Posterior vena cava (tissue), 2 donors: ENCODE measurements at places on chromosomes 5 and 9. TPM values are rescaled to one million over a fixed set of nuclear protein-coding genes. Genes with fewer than 3 reads are reported as not detected.

GRCh38 chr5:68740226-68740910 is 353.4 kb upstream of the SLC30A5 start:
- DNase-seq = no peak

Gene BARHL1
- total RNA-seq = not detected

DNA sequence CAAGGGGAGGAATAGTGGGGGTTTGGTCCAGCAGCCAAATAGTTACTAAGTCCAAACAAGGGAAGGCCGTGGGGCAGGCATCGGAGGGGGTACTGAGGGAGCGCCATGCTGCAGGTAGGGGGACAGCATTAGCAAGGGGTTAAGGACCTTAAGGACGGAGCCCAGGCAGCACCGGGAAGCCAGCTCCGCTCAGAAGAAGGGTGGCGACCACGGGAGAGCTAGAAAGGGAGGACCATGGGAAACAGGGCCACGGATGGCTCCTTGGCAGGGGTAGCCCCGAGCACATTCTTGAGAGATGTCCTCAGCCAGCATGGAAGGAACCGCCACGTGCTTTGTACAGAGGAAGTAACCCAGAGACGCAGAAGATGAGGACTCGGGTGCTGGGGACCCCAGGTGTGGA is 76.2 kb upstream of the STXBP1 start:
- DNase-seq = no peak

Gene SLC46A2
- total RNA-seq = 0.19 TPM

Gene WASHC1
- total RNA-seq = 12.9 TPM

- DNase-seq = no peak
Observed at GRCh38 chr5:97245386-97245785, 62.3 kb upstream of the RIOK2 start.

DNA sequence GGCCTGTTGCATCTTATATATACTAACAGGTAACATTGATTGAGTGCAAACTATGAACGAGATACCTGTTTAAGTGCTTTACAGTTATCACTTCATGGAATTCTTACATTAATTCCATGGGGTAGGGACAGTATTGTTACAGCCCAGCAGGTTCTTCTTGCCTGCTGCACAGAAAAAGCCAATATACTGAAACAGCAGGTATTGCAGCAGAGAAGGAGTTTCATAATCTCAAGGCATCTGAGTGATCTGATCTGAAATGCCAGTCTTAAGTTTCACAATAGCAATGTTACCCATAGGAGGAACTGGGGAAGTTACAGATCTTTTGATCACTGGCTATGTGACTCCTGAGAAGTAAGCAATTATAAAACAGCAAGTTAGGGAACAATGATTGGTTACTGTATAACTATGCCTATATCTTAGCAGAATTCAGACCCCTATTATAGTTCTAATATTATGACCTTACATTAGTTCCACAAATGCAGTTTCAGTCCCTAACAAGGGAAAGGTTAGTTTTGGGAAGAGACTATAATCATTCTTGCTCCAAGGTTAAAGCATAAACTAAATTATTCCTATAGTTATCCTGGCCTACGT is 126.5 kb upstream of the BNC2 start:
- DNase-seq = no peak

DNA sequence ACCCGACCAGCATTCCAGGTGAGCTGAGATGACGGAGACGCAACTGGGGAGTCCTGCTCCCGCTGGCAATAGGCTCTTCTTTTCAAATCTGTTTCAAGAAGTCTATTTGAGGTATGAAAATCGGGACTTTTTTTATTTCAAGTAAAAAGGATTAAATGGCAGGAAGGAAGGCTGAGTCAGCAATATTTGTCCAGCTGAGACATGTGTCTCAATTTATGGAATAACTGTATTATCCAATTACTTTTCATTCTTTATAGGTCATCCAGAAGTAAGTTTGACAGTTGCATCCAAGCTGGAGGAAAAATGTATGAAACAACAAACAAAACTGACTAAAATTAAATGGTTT is 221.1 kb downstream of the NR2F1-AS1 start:
- DNase-seq = no peak

- DNase-seq = no peak
Observed at GRCh38 chr9:137412431-137412830, 10.5 kb downstream of the EXD3 start.

Gene SIT1
- 0.56 TPM for total RNA-seq

GRCh38 chr5:158326256-158326655 is 467.3 kb upstream of the CLINT1 start:
- no peak for DNase-seq

GRCh38 chr9:90641884-90642487 is 638 bp downstream of the DIRAS2 start:
- no peak for DNase-seq

- no peak for DNase-seq
Observed at GRCh38 chr9:13383216-13383615, 103.7 kb upstream of the MPDZ start.

GRCh38 chr5:44619875-44620610 is 188.7 kb upstream of the MRPS30 start:
- DNase-seq = no peak

Gene DMRT3
- total RNA-seq = not detected

DNA sequence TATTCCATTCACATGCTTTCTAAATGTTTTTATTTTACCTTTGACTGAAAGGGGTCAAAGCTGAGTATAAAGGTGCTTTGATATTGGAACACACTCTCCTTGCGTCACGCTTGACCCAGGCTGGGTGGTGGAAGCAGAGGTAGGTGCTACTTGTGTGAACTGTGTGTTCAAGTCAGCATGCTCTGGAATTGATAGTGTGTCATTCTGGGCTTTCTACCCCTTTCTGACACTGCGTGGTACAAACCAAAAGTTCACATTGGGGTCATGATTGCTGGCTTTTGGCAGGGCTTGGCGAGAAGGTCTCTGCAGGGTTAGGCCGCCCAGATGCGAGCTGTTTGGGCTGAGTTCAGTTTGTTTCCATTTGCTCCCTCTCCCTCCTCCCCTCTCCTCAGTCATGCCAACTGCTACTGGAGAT is 131.8 kb downstream of the ADAMTSL1 start:
- DNase-seq = no peak

- no peak for DNase-seq
Observed at GRCh38 chr5:53714667-53715010, 154.2 kb downstream of the NDUFS4 start.

Gene NXNL2
- total RNA-seq = 1.00 TPM

DNA sequence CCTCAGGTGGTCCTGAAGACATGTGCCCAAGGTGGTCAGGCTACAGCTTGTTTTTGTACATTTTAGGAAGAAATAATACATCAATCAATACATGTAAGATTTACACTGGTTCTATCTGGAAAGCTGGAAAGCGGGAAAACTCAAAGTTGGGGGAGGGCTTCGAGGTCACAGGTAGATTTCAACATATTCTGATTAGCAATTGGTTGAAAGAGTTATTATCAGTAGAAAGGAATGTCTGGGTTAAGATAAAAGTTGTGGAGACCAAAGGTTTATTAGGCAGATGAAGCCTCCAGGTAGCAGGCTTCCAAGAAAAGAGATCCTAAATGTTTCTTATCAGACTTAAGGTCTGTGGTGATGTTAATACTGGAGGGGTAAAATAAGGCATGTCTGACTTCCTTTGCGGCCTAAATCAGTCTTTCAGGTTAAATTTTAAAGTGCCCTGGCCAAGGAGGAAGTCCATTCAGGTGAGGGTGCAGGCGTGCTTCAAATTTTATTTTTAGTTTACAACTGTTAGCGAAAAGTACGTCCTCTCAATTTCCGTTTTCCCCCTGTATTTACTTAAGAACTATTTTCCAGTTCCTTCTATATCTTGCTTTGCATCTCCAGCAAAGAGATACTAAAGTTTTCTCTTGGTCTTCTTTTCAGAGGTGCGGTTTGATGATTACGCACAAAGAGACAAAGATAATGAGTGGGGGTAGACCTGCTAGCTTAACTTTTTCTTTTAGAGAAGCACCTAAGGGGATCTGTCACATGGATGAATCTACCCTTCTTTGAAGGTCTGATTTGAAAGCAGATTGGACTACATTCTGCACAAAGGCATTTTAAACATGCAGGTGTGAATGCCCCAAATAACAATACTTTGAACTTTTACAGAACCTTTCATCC is 578.6 kb downstream of the RAB3C start:
- no peak for DNase-seq

DNA sequence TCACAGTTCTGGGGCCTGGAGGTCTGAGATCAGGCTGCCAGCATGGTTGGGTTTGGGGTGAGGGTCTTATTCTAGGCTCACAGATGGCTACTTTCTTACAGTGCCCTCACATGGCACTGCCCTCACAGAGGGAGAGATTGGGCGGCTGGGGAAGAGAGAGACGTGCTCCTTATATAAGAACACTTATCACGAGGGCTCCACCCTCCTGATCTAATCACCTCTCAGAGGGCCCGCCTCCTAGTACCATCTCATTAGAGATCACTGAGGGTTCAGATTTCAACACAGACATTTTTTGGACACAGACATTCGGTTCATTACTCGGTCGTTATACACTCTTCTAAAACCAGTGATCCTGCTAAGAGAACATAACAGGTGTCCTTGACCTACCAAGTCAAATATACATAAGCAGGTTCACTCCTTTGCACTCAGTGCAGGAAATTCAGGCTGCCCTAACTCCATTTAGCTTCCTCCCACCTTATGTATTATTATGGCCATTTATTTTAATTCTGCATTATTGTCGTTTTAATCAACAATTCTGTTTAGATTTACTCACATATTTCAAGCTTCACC is 121.7 kb downstream of the ICE1 start:
- no peak for DNase-seq
